ENCODE measurements at places on chromosomes 12 and 14.

DNA sequence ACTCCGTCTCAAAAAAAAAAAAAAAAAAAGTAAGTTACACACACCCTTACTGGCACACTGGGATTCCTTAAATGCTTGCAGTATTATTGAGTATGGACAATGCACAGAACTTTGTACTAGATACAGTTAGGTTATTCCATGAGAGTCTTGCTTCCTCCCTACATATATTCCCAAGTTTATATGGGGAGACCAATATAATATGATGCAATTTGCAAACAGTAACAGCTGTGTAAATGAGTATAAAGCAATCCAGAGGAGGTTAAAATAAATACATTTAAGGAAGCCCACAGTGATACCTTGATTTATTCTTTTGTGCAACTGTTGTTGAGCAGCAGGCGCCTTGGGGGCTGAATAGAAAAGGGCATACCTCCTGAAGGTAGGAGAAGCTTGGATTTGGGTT is 26.6 kb downstream of the RASSF3 start:
- DNase-seq: no peak

DNA sequence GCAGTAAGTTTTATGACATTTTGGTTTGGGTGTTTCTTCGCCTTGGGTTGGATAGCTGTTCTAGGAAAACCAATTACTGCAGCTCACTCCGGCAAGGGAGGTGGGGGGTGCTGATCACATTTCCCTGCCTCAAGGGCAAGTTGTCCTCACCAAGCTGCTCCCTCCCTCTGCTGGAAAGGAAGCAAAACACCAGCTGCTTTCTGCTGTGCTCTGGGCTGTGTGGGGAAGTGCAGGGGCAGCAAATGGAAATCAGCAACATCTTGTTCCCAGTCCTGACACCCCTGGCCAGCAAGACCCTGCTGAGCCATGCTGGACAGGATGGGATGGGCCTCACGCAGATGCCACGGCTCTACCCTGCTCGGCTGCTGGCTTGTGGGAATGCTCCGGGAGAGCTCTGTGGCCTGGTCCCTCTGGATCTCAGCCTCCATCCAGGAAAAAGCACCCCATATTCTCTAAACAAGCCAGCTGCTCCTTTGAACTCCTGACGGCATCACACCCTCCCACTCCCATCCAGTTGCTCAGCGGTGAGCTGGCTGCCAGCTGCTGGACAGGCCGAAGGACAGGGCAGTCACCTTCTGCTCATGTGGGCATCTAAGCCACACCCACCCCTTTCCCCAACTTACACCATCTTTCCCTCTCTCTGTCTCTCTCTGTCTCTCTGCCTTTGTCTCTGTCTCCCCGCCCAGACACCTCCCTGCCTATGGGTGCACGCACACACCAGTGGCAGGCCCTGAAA is 52.4 kb upstream of the EIF5 start:
- DNase-seq: peak; percentile 60

DNA sequence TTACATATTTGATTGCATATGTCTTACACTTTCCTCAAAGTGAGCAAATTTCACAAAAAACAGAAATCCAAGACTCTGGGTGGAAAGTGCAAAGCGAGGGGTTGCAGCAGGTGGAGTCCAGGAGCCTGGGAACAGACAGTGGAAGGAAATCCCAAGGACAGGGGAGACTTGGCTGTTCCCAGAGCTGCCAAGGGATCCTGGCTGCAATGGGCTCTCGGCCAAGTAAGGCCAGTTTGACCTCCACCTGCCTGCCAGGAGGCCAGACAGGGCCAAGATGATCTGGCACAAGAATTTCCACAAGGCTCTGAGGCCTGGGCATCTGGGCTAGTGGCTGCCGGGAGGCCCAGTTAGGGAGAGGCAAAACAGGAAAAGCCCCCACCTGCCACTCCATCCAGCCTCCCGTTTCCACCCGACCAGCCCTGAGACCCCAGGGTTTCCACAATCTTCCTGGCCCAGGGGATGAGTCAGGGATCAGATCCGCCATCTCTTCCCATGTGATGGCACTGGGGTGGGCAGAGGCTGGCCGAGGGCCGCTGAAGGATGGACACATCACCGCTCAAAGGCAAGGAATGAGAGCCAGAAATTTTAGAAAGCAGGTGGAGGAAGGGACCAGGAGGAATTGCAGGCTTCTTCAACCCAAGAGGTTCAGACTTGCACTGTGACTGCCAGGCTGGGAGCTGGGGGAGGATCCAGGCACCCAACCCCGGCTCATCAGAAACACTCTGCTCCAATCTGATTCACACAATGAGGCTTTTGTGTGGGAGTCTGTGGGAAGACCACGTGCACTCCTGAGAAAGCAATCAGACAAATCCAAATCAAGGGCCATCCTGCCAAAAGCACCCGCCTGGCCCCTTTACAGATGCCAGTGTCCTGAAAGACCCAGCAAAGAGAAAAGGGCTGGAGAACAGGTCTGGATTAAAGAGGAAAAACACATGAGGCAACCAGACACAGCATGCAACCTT is 16.3 kb downstream of the SCARB1 start:
- no peak for DNase-seq

DNA sequence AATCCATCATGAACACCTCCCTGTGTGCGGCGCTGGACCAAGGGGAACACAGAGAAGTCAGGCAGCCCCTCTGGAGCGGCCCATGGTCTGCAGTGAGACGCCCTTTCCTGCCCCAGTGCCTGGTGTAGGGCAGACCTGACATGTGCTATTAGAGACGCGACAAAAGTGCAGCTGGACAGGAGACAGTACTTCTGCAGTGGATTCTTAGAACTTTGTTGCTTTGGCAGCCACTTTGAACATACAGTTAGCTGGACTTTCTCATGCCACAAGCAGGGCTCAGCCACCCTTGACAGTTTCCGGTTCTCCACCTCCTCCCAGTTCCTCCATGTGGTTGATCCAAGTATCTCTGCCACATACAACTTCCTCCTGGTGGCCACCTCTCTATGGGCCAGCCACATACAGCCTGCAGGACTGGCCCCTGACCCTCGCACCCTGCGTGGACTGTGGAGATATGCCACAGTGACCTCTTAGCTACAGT is 45.9 kb downstream of the LGMN start:
- no peak for DNase-seq

- peak; percentile 65 for DNase-seq
Observed at GRCh38 chr12:45298721-45299692, 83.1 kb downstream of the ANO6 start.

DNA sequence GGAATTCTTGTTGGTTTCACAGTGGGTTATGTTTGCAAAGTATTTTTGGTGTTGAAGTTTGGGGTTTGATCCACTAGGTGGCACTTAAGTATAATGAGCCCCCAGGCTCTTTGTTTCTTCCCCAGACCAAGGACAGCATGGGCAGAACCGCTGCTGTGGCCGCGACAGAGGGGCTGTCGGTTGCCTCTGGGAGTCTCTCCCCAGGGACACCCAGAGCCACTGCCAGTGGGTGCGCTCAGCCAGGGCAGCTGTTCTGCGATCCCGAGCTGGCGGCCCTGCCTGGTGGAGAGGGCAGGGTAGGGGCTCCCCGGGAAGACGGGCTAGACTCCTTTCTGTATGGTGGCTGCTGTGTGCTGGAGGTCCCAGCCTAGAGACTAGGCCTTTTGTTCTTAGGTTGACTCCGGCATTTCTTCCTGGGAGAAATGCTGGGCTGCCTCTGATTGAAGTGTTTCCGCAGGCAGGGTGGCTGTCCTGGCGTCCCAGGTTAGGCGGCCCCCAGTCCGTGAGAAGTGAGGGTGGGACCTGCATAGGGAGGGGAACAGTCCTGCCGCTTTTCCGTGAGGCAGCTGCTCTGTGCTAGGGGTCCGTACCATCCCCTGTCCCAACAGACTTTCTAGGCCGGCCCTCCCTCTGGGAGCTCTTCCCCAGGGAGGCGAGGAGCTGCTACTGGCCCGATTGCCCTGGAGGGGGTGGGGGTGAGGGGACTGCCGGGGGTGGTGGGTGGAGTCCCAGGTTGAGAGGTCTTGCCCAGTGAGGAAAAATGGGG is 253.1 kb upstream of the PELI2 start:
- no peak for DNase-seq

GRCh38 chr12:67740711-67741110 is 92.2 kb downstream of the DYRK2 start:
- DNase-seq: no peak

DNA sequence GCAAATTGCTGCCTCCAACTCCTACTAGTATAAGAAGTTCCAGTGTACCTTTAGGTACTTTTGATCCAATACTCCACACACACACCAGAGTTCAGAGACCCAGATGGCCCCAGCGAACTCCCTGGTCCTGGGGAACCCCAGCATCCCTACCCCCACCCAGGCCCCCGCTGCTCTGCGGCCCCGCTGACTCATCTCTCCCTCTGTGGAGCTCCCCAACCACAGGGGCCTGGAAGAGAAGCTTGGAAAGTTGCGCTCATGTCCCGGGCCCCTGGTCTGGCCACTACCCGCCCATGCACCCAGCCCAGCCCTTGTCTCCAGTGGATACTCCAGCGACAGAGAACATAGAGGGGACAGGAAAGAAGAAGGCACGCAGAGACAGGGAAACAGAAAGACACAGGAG is 4.2 kb upstream of the SP7 start:
- no peak for DNase-seq

- DNase-seq: no peak
Observed at GRCh38 chr12:115044073-115044472, 360.1 kb upstream of the TBX3 start.

- no peak for DNase-seq
Observed at GRCh38 chr14:27026097-27026496, 428.3 kb upstream of the NOVA1 start.

Data from HFFc6 (cell line).